Progenitor cell of endocrine pancreas (in vitro differentiated cells): ENCODE measurements at places on chromosomes 11 and 22.

DNA sequence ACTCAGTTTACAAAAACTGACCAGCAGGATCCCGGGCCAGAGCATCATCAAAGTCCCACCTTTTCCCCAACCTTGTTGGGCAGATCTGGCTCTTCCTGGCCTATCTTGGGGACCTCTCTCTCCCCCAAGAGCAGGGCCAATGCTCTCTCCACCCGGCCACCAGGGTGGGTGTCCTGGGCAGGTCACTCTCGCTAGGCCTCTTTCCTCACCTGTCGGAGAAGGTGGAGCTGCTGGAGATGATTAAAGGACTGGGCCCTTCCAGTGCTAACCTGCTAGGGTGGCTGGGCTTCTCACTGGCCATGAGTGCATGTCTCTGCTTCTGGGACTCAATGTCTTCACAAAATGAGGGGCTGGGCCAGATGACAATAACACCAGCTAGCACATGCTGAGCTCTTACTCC, 2.9 kb upstream of the CAPN5 start:
- no peak for DNase-seq

DNA sequence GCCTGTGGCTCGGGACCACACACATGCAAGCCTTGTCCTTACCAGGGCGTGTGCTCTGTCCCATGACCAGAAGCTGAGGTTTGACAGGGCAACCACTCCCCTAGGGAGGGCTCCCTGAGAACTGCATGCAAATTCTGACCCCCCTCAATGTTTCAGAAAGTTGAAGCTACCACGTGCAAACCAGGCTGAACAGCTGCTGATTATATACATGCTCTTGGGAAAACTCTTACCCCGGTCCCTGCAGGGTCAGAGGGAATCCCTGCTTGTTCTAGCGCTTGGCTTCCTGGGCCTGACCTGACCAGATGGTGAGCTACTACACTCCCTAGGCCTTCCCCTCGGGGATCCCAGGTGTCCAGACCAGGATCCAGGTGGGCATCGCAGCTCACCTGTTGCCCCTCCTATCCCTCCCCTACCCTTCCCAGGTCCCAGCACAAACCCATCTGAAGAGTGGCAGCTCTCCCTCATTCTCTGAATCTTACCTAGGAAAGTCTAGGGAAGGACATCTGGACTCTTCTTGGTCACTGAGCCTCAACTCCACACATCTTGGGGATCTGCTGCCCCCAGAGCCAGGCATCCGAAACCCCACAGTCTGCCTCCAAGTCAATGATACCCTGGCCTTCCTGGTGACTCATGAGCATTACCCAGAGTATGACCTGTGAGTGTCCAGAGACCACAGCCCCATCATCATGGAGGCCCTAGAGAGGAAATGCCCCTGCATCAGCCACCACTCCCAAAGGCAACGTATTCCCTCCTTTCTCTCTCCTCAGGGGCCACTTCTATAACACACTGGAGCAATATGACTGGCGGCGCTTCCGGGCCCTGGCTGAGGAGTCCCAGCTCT, 61.5 kb downstream of the BTG4 start:
- DNase-seq: no peak

GRCh38 chr22:43118953-43119458, 8.5 kb downstream of the BIK start:
- DNase-seq: no peak

DNA sequence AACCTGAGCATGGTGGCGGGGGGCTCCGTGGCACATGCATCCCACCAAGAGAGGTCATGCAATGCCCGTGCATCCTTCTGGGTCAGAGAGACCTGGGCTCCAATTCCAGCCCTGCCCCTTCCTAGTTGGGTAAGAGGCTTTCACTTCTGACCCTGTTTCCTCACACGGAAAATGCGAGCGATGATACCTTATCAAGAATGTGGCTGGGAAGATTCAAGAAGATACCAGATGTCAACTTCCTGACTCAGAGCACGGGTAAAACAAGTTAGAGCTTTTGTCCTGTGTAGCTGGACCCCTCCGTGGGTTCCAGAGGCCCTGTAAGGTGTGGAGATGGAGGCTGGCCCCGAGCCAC, 8.7 kb upstream of the DGKZ start:
- DNase-seq: no peak
